ENCODE measurements at places on chromosomes 1 and 21.

- DNase-seq, result no peak
Observed at GRCh38 chr1:215986401-215986800, 419.3 kb downstream of the KCTD3 start.

- no peak for DNase-seq
Observed at GRCh38 chr1:159663552-159663951, 50.8 kb downstream of the CRP start.

DNA sequence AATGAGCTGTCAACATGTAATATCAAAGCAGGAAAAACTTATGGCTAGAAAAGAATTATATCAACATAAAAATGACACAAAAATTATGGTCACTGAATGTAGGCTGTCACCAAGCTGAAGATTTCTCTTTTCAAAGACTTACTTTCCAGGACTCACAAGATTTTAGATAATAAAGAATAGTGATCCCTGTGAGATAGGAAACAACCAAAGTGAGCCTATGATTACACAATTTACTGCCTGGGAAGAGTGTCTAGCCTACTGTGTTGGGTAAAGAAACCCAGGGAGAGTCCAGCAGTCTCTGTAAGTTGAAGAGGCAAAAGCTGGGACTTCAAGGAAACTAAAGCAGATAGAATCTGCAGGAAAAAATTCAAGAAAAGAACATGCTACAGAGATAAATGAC lies 20.2 kb upstream of the RGS1 start:
- no peak for DNase-seq

GRCh38 chr1:21574466-21575151 lies 65.4 kb downstream of the ALPL start:
- no peak for DNase-seq

DNA sequence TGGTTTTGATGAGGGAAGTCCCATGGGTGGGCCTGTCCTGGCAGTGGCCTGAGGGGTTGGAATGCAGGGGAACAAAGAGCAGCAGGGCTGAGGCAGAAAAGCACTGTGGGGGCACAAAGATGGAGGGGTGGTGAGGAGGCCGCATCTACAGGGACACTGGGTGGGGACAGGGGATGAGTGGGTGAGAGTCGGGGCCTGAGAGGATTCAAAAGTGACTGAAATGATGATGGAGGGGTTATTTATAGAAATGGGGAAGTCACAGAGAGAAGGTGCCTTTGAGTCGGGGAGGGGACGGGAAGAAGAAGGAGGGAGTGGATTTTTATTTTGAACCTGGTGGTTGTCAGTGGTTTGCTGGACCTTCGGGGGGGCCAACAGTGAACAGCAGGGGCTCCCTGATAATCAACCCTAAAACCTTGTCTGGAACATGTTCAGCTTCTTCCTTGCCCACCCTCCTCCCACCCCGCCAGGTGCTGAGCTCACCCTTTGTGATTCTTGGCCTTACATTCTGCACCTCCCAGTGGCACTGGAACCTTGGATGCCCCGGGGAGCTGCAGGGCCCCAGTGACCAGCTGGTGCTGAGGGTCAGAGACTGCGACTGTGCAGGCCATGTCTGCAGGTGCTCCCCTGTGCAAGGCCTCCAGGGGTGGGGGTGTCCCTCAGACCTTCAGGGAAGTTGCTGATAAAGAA lies 42.9 kb downstream of the IER5 start:
- DNase-seq, result no peak

- DNase-seq, result no peak
Observed at GRCh38 chr1:168170564-168171508, 7.9 kb upstream of the TIPRL start.

- DNase-seq, result no peak
Observed at GRCh38 chr1:100860397-100860991, 34.1 kb downstream of the EXTL2 start.

- peak; percentile 71 for DNase-seq
Observed at GRCh38 chr1:205616563-205617293, 15.1 kb downstream of the ELK4 start.

DNA sequence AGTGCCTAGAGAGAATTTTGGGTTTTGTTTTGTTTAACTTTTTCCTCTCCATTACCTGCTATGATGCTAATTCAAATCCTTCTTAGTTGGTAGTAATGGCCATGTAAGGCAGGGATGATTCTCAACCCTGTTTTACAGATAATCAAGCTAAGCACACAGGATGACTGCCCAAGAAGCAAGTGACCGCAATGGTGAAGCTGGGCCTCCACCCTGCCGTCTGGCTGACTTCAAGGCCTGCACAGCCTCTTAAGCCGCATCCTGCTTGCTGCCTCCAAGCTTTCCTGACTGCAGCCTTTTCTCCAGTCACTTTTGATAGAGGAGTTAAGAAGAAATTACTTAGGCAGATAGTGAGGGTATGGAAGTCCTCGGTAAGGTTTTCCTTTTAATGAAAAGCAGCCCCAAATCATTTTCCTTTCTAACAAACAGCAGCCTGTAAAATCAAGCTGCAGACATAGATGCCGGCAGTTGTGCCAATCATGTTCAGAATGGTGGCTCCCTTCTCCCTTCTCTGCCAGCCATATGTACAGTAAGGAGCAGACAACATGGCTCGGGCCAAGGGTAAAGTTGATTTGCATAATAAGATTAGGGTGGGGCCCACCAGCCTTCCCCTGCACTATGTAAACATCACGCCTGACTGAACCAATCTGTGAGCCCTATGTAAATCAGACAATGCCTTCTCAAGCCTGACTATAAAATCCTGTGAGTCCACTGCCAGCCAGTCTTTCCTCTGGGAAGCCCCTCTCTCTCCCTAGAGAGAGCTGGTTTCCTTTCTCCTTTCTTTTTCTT lies 8.8 kb upstream of the CTBS start:
- DNase-seq, result peak; percentile 78

DNA sequence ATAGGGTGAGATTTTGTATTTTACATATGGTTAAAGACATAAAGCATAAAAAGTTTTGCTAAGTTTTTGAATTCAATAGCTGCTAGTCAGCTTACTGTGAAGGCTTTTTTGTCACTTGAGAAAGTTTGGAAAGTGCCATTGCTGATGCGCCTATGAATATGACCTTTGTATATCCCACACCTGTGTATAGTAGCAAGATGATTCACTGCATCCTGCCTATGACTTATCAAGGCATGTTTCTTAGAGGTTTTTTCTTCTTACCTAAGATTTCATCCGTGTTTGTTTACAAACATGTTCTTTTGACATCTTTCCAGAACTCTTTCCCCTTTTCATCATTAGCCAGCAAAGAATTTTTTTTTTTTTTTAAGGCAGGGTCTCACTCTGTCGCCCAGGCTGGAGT lies 51.5 kb downstream of the PRKAA2 start:
- no peak for DNase-seq

DNA sequence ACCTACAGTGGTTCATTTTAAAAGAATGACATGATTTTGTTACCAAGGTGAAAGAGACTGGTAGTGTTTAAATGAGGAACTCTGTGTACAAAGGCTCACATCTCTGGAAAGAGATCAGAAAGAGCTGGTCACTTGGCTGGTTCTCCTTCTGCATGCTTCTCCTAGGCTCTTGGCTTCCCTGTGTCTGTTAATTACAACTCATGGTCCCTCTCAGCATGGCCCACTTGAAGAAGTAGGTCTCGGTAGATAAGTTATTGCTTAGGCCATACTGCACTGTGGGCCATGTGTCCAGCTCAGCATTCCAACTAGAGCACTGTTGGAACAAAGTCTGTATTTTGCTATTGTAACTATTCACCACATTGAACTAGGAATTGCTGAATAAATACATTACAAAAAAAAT lies 91.1 kb downstream of the KIAA0319L start:
- no peak for DNase-seq

DNA sequence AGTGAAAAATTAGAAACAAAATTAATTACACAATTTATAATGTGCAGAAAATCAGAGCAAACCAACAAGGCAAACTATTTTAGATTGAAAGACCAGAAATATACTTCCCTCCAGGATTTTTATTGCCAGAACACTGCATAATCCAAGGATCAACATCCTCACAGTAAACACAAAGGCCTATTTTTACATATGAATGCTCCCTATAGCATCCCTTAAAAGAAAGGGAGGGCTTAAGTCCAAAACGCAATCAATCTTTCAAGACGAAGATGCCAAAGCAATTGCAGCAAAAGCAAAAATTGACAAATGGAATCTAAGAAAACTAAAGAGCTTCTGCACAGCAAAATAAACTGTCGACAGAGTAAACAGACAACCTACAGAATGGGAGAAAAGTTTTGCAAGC lies 18.6 kb upstream of the CHIA start:
- no peak for DNase-seq

DNA sequence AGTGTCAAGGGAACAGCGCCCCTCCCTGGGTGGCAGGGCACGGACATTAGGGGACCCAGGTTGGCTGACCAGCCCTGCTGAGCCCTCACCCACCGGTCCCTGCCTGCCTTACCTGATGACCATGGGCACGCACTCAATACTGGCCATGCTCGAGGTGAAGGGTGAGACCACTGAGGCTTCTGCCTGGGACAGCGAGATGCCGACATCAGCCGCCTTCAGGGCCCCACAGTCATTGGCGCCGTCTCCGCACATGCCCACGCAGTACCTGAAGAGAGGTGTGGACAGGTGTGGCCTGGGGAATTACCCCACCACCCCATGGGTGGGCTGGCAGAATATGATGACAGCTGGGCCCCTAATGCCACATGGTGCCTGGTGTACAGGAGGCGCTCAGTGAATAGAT lies 7.8 kb upstream of the MFAP2 start:
- DNase-seq, result no peak

- peak; percentile 98 for DNase-seq
Observed at GRCh38 chr1:38138498-38139233, 92.1 kb upstream of the POU3F1 start.

DNA sequence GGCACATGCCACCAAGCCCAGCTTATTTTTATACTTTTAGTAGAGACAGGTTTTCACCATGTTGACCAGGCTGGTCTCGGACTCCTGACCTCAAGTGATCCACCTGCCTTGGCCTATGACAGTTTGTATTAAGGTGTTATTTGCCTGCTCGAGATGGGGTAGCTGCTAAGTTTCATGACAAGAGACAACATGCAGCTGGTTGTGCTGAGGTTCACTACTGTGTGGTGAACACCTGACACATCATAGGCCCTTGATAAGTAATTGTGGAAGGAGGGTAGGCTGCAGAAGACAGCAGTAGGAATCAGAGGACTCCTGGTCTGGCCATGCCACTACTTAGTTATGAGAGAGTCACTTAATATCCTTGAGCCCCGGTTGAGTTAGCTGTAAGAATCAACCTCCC lies 46.2 kb downstream of the PLPP3 start:
- no peak for DNase-seq

GRCh38 chr1:10889650-10890353 lies 93.4 kb upstream of the CASZ1 start:
- DNase-seq, result no peak

- no peak for DNase-seq
Observed at GRCh38 chr1:98057236-98057910, 136.5 kb upstream of the DPYD start.

- DNase-seq, result no peak
Observed at GRCh38 chr1:184019069-184019468, 18.5 kb downstream of the COLGALT2 start.

- peak; percentile 40 for DNase-seq
Observed at GRCh38 chr1:8987881-8988617, 38.2 kb downstream of the SLC2A7 start.

DNA sequence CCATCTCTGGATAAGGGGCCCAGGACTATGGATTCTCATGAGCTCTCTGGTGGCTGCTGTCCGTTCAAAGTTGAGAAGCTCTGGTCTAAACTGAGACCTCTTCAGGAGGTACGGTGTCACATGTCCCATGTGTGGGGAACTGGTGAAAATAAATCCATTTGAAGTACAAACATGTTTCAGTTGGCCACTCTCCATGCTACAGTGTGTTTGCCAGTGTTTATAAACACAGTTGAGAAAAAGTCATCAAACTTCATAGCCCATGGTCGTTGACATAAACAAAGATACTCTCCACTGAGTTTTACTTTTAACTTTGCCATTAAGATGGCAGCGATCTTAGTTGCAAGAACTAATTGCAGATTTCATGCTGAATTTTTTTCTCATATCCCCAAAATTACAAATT lies 72.8 kb downstream of the PSMG1 start:
- no peak for DNase-seq

DNA sequence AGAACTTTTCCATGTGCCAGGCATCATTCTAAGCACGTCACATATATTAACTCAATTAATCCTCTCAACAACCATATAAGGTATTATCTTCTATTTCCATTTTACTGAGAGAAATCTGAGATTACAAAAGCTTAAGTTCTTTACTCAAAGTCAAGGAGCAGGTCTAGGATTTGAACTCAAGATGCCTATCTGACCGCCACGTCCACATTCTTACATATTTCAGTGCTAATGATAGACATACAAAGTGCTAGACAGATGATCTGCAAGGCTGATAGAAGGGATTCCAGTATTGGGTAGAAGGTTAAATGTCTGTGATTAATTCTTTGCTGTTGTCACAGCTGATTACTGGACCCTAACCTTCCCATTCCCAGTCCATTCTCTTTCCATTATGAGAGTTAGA lies 4.4 kb downstream of the ATP5PB start:
- no peak for DNase-seq

- no peak for DNase-seq
Observed at GRCh38 chr1:55997536-55997935, 581.8 kb downstream of the PLPP3 start.

DNA sequence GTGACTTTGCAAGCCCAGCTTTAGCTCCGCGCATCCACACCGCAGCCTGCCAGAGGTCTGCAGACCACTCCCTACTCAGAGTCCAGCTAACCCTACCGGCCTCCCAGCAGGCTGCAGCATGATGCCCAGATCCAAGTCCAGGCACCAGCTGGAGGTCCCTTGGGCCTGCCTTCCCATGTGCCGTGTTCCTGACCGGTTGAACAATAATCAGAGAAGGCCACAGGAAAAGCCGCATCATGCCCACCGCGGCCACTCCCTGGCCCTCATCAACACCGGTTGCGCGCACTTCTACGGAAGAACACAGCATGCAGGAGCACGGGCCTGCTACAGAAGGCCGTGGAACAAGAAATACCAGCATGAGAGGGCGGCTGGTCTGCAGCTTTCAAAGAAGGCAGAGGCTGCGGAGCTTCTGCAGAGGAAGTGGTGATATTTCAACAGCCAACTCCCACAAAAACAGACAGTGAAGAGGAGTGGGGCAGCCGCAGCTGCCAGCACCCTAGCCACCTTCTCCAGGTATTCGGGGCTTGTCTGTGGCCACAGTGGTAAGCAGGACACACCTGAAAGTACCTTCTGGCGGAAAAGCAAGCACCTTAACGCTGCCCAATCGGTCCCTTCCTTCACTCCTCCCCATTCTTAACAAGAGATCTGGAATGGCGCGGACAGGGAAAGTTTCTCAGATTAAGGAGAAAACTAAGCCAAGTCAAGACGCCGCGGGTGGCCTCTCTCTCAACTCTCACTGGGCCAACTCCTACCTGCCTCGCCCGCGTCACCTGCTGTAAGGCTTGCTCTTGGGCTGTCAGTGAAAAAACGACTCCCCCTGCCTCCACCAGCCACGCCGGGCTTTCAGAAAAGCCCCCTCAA lies 1.5 kb downstream of the PGBD5 start:
- DNase-seq, result no peak

DNA sequence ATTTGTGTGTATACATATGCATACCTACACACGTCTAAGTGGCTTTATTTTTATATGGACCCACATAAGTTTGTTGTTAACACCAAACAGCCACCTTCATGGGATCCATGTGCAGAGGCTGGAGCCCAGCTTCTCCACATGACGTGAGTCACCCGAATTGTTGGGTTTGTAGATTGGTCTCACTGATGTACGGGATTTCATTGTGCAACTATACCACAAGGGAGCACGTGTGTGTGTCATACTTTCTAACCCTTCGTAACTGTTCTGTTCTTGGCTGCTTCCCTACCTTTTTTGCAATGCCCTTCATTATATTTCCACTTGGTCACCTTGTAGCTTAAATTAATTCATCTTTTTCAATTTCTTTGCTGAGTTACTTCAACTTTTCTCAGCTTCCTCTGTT lies 21.0 kb downstream of the SPRTN start:
- DNase-seq, result no peak

- DNase-seq, result no peak
Observed at GRCh38 chr1:203057911-203058675, 27.7 kb downstream of the MYOG start.

Data from Caki2 (cell line).